ENCODE measurements at places on chromosomes 3 and 15. TPM values are rescaled to one million over a fixed set of nuclear protein-coding genes. Genes with fewer than 3 reads are reported as not detected.

- DNase-seq = peak; percentile 31
Measured at GRCh38 chr3:179801856-179802255, 149.0 kb downstream of the USP13 start.

DNA sequence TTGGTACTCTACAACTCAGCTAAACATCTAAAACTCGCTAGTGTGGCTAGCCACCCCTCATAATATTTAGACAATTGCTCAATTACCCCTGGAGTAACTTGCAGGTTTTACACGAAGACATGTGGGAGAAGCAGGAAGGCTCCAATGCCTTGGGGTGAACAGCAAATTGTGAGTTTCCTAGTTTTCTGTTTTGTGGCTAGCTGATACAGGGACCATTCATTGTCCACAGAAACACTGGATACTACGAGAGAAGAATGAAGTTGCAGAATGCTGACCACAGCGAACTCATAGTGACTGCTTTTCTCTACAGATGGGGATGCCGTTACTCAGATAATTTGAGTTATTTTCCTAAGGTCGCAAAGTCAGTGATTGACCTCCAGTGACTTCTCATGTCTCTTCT is 212.9 kb downstream of the P3H2 start:
- no peak for DNase-seq

The PRSS50 gene
- not detected for total RNA-seq

DNA sequence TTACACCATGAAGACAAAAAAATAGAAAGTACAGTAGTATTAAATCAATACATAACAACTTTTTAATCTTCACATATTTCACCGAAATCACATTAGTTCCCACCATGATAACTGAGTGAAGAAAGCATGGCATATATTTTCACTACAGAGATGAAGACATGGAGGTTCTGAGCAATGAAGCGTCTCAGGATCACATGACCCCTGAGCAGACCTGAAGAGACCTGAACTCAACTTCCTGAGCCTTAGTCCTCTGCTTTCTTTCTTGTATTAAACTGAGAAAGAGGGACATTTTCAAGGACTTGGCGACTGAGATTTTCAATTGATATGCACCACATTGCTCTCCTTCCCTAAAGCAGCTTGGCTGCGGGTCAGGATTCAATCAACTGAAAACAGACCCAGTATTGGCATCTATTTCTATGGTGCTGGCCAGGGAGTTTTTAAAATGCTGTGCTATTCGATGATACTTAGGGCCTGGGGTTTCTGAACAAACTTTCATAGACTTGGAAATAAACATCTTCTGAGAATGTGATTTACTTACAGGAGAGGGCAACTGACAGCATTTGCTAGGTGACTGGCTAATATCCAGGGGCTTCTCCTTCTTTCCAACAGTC is 165.1 kb downstream of the LSAMP start:
- DNase-seq = no peak

The RNU5B-1 gene
- not detected for total RNA-seq
